ENCODE measurements at places on chromosomes 5 and 9.

DNA sequence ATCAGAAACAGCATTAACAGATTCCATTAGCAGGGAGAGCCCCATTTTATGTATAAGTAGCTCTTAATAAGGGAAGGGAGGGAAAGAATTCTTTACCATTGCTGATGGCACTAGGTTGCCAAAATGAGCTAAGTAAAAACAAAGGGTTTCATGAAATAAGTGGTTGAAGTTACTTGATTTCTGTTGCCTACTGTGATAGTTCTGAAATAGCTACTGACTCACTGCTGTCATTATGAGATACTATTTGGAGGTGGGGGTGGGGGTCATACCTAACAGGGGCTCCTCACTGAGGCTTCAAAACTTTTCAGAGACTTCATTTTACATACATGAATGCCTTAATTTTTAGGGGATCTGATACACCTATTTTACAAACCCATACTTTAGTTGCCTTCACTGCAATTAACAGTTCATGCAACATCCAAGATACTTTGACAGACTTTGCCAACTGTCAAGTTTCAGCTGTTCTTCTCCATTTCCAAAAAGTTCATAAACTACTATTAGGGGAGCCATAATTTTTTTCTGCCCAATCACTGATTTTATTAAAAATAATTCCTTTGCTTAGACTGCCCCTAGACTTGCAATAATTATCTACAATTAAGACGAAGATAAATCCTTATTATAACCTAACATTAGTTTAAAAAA lies 4.6 kb downstream of the HOMER1 start:
- no peak for DNase-seq

- no peak for DNase-seq
These were observed 66.2 kb downstream of the SIL1 start for GRCh38 chr5:139131921-139132432.

DNA sequence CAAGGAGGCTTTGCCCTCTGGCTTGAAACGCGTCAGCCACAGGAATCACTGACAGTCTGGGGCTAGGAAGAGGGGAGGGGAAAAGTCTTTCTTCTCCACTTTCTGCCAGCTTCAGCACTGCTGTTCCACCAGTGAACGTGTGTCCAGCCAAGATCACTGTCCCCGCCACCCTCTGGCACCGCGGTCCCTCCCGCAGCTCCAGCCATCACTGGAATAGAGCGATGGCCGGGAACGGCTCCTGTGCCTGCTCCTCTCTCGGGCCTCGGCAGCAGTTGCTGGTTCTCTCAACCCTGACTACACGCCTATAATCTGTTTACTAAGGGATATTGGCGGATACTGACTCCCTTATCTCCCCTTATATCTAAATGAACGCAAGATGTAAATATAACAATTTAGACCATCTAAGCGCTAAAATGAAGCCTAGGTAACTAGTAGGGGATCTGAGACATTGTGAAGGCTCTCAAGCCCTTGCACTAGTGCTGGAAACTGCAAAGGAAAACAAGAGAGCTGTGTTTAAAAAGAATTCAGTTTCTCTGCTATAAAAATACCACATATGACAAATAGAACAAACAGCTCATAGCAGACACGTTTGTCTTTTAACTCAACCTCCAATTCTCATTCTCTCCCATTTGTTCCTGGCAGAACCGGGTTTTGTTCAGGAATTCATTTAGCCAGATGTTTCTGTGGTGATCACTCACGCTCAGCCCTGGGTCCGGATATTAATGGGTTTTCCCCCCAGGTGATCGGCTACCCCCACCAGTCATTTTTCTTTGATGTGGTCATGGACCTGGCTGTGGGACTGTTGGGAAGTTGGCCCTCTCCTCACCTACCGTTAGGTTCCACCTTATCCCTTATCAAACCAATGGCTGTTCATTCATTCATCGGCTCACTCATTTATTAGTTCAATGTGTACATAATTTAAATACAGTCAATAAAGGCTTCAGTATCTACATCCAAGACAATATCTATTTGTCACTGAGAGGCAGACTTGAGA lies 149.8 kb downstream of the MED10 start:
- no peak for DNase-seq

GRCh38 chr9:80649496-80649895 lies 1039.9 kb downstream of the TLE1 start:
- no peak for DNase-seq

GRCh38 chr9:136328011-136328621 lies 777 bp downstream of the GPSM1 start:
- DNase-seq: no peak

DNA sequence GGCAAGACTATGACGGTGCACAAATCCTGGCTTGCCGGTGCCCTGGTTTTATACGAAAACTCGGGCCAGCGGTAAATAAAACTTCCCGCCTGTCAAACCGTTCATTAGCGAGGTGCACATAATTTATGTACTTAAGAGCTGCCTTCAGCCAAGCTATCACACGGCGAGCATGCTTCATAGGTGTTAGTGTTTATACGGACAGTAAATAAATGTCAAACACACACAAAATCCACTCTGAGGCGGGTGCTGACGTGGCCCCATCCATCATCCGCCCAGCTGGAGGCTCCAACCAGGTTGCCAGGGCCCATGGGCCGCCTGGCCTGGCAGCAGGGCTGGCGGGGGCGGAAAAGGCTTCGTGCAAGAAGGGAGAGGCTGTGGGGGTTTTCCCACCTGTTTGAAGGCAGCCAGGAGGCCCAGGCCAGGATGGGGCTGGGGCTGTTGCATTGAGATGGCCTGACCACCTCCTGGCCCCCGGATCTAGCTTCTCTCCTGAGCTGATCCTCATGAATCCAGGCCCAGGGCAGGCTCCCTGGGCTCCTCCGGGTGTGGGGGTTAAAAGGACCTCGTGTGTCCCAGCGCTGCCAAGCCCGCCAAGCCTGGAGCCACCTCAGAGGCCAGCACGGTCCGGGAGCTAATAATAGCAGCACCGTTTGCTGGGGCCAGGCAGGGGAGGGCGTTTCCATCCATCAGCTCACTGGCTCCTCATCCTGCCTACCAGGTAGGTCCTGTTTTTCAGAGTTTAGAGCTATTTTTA lies 43.2 kb downstream of the BARX1 start:
- no peak for DNase-seq

GRCh38 chr9:3337515-3338225 lies 188.1 kb downstream of the RFX3 start:
- DNase-seq: no peak

DNA sequence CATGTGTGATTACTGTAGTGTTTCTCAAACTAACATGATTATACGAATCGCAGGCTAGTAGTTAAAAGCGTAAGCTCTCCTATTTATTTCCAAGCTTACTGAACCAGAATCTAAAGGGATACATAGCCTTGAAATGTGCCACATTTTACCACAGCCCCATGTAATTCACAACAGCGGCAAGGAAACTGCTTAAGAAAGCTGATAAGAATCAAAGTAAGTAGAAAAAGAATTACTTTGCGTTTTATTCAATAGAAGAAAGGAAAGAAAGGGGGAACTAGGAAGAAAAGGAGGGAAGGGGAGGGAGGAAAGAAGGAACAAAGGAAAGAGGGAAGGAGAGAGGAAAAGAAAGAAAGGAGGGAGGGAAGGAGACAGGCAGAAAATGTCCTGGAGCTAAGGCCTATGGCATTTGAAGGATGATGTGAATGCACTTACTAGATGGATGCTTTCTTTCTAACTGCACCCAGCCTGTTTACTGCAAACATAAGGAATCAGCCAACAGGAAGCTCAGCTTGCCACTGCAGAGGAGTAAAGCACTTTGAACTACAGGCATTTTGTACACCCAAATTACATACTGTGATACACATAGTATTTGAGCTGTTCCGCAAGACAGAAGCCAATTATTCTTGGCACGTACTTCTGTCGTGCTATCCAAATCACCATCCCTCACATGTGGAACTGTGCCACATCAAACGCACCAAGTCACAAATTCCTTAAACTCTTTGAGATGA lies 521.7 kb downstream of the RAB3C start:
- no peak for DNase-seq

- DNase-seq: no peak
These were observed 101.2 kb downstream of the DNAH5 start for GRCh38 chr5:13843175-13843846.

DNA sequence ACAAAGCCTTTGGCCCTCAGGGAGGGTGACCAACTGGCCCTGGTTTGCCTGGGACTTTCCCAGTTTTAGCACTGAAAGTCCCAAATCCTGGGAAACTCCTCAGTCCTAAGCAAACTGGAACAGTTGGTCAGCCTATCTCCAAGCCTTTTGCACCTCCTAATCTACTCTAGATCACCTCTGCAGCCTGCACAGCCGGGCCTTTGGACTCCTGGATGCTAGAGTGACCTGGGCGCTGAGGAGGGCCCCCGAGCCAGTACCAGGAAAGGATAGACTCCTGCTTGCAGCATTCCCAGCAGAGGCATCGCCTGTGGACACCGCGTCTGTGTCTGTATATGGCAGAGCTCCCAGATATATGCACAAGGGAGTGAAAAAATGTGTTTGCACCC lies 15.1 kb downstream of the IRF1 start:
- no peak for DNase-seq

GRCh38 chr5:71949772-71950171 lies 157.5 kb upstream of the MAP1B start:
- DNase-seq: no peak

DNA sequence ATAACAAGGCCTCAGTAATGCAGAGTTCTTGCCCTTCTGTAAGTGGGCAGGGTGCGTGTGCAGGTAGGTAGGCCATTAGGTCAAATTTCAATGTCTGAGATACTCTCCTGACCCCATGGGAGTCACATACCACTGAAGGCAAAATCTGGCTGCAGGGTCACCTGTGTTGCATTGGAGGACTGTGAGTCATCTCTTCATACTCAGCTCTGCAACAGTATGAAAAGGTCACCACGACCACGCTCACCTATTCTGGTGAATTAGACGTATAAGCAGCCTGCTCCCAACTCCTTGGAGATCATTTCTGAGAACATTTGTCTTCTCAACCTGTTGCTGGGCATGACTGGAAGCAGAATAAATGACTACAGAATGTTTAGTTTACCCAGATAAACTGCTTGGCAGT lies 599.8 kb downstream of the PDE4D start:
- DNase-seq: no peak

DNA sequence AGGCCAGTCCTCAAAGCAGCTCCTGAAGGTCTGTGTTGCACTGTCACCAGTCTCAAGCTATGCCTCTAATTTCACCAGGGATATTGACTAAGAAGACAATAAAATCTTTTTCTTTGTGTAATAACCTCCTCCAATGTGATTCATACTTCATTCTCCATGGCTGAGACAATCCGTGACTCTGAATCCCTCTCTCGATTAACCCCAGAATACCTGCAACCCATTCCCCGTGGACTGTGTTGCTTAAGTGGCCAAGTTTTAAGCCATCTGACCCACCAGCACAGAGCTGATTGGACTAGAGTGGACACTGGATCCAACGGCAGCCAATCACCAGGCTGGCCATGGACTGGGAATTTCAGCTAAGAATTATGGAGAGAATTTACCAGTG lies 5.4 kb upstream of the CCIN start:
- DNase-seq: no peak

GRCh38 chr5:111869681-111870080 lies 112.7 kb upstream of the NREP start:
- DNase-seq: no peak

- no peak for DNase-seq
These were observed 8.5 kb downstream of the ANKH start for GRCh38 chr5:14863105-14863504.

DNA sequence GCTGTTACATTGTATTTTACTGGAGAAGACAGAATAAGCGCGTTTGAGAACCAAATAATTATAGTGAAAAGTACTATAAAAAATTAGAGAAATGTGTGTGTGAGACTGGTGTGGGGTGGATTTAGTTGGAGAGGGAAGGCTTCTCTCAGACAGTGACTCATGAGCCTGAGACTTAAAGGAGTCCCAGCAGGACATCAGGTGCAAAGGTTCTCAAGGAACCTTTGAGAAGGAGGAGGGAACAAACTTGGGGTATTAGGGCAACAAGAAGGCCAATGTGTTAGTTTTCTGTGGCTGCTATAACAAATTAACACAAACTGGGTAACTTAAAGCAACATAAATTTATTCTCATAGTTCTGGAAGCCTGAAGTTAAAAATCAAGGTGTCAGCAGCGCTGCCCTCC lies 4.9 kb downstream of the DDX4 start:
- no peak for DNase-seq

GRCh38 chr5:82863266-82863665 lies 213.9 kb downstream of the TMEM167A start:
- DNase-seq: no peak

DNA sequence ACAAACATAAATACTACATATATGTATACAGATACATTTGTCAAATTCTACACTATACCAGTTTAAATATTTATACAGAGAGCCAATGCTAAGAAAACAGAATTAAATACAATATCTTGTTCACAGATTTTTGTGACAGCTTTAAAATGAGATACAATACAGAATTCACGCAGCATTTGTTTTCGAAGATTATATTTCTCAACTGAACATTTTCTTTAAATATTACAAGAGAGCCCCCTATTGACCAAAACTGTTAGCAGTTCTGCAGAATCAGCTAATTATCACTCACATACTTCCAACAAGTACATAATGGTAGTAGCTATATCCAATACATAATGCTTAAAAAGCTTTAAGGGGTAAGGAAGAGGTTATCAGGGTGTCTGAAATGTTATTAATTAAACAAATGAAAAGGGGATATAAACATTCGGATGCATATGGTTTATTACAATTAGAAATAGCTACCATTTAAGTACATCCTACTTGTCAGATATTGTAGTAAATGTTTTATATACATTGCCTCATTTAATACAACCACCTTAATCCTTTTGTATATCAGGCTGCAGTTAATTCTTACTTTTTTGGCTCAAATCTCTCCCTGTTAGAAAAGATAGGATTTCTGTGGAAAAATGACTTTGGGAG lies 31.7 kb downstream of the ZDHHC21 start:
- DNase-seq: no peak

- no peak for DNase-seq
These were observed 20.1 kb upstream of the KIF4B start for GRCh38 chr5:154993461-154993860.

- no peak for DNase-seq
These were observed 447.1 kb upstream of the CDH10 start for GRCh38 chr5:25091921-25092320.

DNA sequence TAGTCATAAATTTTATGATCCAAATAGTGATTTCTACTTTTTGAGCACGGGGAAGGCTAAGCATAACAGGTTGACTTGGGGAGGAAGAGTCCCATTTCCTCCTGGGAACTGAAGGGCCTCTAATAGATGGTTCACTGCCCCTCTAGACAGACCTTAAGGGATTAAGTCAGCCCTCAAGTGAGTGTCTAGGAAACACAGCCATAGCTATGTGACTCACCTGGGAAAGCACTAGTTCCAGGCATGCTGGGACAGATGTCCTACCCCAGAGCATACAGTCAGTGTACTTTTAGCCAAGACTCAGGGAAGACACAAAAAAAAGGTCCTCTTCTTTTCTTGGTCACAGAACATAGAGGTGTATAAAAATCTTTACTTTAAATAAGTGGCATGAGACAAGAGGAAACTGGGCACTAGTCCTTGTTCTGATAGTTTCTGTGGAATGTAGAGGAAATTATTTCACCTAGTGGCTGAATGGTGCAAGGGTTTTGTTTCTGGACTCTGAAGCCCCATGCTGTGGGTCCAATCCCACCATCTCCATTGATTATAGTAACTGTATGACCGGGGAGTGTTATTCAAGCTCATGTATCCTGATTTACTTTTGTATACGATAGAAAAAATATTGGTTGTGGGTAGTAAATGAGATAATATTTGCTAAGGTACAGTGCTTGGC lies 86.0 kb downstream of the NREP start:
- DNase-seq: no peak

Data from central memory CD4-positive, alpha-beta T cell (primary cell).